Tongue (tissue), 3 donors: ENCODE measurements at places on chromosomes 6 and 20. TPM values are rescaled to one million over a fixed set of nuclear protein-coding genes. Genes with fewer than 3 reads are reported as not detected.

GRCh38 chr20:51409192-51409880 is 133.2 kb downstream of the NFATC2 start:
- no peak for DNase-seq

Gene IMPG1
- not detected for total RNA-seq

Gene MMP24
- 0.10 TPM for total RNA-seq

GRCh38 chr6:136404627-136405419 is 115.2 kb upstream of the BCLAF1 start:
- DNase-seq = no peak

DNA sequence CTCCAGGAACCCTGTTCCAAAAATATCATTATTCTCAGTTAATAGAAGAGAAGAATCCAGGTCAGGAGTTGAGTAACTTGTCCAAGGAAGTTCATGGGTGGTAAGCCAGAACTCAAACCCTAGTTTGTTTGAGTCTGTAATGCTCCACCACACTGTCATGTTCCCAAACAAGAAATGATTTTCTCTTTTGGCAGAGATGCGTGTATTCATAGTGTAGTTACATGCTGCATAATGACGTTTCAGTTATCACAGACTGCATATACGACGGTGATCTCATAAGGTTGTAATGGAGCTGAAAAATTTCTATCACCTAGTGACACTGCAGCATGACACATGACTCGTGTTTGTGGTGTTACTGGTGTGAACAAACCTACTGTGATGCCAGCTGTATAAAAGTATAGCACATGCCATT is 102.6 kb downstream of the TULP4 start:
- no peak for DNase-seq
